Stimulated activated CD4-positive, alpha-beta T cell treated with anti-CD3 and anti-CD28 coated beads, Interleukin-1b, Interleukin-23, amount 100 ng/mL, for 48 hours (primary cell): ENCODE measurements at places on chromosomes 11 and 22.

- no peak for DNase-seq
These were observed 896.9 kb downstream of the KCNA4 start for GRCh38 chr11:29119707-29120618.

- no peak for DNase-seq
These were observed 187.1 kb downstream of the BLID start for GRCh38 chr11:121928597-121929580.

- DNase-seq = no peak
These were observed 32.7 kb downstream of the P4HA3 start for GRCh38 chr11:74278721-74279161.

DNA sequence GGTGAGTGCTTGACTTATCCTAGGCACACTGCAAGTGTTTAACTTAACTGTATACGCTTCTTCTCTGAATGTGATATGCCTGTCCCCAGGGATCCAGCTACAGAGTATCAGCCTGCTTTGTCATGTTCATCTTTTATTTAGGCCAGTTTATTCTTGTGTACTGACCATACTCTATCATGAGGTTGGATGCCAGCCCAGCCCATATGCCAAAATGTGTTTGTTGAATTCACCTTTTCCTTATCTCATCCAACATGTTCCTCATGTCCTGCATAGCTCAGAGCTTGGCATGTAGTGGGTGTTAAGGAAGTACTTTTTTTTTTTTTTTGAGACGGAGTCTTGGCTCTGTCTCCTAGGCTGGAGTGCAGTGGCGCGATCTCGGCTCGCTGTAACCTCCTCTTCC lies 116.2 kb downstream of the NCAM1 start:
- no peak for DNase-seq

DNA sequence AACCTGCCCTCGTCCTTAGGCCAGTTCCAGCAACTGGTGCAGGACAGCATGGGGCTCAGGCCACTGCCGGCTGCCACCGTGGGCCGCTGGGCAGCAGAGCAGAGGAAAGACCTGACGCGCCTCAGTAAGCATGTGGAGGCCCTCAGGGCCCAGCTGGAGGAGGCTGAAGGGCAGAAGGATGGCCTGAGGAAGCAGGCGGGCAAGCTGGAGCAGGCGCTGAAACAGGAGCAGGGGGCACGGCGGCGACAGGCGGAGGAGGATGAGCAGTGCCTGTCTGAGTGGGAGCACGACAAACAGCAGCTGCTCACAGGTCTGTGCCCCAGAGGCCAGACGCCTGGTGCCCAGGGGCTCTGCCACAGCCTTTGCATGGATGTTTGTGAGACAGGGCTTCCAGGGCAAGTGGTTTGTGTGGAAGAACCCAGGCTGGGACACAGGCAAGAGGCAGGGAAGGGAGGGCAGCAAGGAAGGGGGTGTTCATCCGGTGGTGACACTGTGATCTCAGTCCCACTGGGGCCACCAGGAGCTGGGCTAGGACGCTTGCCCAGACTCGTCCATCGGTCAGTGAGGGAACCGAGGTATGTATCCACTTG lies 13.9 kb downstream of the CCDC157 start:
- no peak for DNase-seq

DNA sequence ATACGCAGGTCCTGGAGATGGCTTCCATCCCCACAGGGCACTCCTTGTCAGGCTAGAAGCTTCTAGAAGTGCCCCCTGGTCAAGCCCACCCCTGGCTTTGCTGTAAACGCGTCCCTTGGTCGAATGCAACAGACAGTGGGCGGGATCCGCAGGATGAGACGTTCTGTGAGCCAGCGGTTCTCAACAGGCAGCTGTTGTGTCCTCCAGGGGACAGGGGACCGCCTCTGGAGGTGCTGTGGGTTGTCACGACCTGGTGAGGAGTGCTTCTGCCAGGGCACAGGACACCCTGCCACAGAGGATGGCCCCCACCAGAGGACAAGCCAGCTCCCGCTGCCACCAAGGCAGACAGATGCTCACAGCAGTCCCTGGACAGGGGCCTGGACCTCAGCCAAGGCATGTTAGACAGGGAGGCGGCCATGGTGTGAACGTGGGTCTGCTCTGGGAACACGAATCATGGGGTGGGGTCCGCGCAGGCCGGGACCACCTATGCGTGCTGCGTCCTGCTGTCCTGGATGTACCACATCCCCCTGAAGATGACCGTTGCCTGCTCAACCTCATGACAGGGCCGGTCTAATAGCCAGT lies 11.7 kb downstream of the CRELD2 start:
- DNase-seq = no peak

DNA sequence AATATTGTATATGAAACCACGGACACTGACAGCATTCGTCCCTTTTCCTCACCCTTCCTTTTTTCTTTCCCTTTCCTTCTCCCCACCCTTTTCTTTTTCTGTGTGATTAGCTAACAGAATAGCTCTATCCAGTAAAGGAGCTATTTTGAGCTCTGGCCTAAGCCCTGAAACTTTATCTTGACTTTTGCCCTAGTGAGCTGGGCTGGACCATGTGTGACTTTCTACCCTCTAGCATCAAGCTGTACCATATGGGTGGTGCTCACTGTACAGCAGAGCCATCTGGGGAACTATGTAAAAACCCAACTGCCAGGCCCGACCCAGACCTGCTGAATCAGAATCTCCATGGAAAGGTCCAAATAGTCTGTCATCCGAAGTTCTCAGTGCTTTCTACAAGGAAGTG lies 21.9 kb upstream of the PANX1 start:
- DNase-seq = no peak

- no peak for DNase-seq
These were observed 14.0 kb downstream of the OR8A1 start for GRCh38 chr11:124583781-124584180.

GRCh38 chr11:3669128-3669527 lies 2.1 kb downstream of the CHRNA10 start:
- no peak for DNase-seq

DNA sequence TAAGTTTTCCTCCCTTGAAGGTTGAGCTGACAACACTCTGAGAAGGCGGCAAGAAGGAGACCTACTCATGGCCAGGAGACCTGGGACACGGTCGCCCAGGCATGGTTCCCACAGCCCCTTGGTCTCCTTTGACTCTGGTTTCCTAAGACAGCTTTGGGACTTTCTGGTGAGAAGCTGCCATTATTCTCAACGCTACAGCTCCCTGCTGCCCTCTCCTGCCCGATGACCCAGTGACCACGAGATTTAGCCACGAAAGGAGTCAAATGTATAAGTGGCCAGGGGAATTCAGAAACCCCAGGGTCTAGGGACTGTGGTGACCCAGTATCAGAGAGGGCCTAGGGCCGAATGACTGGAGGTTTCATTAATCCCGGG lies 699 bp upstream of the SDF2L1 start:
- no peak for DNase-seq

- no peak for DNase-seq
These were observed 1.0 kb downstream of the NUP98 start for GRCh38 chr11:3796346-3796745.

DNA sequence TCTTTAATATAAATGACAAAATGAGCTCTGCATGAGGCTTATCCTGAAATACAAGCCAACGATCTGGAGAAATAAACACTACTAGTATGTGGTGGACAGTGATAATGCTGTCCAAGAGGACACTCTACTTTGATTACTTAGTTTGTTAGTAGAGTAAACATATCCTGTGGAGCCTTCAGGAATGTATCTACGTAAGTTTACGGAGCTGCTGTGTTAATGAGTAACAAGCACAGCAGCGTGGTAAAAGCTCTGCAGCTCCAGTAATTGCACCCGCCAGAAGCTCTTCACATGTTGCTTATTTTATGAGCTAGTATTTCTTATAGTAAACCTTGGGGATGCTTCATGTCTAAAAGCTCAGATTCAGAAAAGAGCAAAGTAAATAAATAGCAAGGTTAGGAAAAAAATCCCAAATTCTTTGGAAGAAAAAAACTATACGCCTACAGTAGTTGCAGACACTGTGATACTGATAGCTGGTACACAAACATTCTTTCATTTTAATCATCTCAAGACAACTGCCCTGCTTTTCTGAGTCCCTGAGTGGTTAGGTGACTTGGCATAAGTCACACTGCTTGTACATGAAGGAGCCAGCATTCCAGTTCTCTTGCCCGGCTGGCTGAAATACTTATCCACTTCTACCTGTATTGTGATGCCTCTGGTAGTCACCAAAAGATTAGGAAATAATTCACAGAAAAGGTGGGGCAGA lies 32.7 kb upstream of the CCDC34 start:
- DNase-seq = no peak

DNA sequence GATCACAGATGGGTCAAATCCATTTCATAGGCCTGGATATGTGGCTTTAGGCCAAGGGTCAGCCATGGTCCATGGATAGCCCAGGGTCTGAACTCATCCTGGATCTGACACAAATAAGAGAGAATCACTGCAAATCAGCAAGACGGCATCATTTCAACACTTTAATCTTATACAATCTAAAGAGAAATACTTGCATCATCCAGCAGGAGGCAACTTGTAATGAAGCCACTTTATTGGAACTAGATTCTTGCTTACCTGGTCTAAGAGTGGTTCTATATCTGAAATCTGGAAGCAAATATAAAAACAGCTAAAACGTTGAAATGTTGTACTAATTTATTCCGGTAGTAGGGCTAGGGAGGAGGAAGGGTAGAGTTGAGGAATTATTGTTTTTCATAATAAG lies 870.1 kb downstream of the JRKL start:
- no peak for DNase-seq

GRCh38 chr11:5235364-5236095 lies 1.2 kb upstream of the HBD start:
- no peak for DNase-seq

GRCh38 chr11:86715611-86716010 lies 43.2 kb upstream of the ME3 start:
- no peak for DNase-seq

GRCh38 chr11:121318848-121319834 lies 26.6 kb downstream of the SC5D start:
- DNase-seq = no peak

DNA sequence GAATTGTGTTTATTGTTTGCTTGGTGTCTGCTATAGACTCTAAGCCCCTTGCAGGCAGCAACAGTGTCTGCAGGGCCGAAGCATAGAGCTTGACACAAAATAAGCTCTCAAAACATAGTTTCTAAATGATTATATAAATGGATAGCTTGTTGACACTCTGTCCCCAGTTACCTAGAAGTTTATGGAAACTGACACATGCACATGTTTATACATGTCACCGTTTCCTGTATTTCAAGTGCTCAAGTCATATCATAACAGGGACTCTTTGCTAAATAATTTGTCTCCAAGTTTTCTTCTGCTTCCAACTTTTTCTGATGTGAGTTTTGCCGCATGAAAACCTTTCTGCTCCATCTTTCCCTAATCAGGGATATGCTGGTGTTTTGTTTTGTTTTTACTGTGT lies 3.7 kb upstream of the OR6X1 start:
- DNase-seq = no peak

DNA sequence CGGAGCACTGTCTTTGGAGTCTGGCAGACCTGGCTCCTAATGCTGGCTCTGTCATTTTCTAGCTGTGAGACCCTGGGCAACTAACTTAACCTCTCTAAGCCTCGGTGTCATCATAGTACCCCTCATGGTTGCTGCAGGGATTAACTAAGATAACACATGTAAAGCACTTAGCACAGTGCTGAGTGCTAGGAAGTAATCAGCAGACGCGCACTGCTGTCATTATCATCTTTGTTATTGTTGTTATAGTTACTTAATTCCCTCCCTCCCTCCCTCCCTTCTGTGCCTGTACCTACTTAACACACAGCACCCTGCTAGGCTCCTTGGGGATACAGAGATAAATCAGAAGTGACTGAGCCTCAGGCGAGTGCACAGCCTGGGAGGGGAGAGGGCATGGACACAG lies 104.7 kb upstream of the PITPNB start:
- DNase-seq = no peak

DNA sequence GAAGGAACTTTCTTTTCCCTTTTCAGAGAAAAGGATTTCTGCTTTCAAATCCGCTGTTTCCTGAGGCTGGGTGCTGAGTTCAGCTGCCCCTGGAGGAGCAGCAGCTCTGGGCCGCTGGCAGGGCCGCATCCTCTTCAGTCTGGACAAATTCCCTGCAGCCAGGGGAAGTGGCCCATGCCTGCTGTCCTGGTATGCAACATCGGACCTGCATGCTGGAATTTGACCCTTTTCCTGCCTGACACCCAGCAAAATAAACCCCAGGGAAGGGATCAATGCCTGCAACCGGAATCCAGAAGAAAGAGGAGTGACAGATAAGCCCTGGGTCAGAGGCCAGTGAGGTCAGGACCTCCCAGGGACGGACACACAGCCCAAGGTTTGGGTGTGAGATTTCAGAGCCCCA lies 54.1 kb upstream of the LINC01488 start:
- no peak for DNase-seq

- DNase-seq = no peak
These were observed 98.2 kb downstream of the NAV2 start for GRCh38 chr11:19810852-19811251.

DNA sequence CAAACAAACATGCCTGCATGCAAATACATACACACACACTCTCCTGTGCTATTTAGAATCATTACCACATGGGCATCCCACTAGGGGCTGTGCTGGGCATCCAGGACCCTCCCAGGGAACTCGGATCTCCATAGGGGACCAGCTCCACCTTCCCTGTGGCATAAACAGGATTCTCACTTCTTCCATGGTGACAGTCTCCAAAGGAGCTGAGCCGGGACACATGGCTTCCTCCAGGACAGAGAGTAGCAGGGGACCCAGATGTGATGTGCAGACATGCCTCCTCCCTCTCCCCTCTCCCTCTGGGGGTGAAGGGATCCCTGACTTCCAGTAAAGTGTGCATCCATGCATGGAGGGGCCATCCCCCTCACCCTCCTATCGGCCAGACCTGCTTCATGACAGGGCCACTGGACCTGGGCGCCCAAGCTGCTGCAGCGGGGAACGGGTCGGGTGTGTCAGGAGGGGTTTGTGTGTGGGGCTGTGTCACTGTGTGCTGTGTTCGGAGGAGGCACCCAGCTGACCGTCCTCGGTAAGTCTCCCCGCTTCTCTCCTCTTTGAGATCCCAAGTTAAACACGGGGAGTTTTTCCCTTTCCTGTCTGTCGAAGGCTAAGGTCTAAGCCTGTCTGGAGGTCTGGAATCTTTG lies 33.4 kb downstream of the IGLL5 start:
- DNase-seq = no peak

GRCh38 chr11:78292109-78292803 lies 103.5 kb downstream of the USP35 start:
- DNase-seq = no peak

- no peak for DNase-seq
These were observed 93.6 kb downstream of the FEZ1 start for GRCh38 chr11:125402435-125402834.

DNA sequence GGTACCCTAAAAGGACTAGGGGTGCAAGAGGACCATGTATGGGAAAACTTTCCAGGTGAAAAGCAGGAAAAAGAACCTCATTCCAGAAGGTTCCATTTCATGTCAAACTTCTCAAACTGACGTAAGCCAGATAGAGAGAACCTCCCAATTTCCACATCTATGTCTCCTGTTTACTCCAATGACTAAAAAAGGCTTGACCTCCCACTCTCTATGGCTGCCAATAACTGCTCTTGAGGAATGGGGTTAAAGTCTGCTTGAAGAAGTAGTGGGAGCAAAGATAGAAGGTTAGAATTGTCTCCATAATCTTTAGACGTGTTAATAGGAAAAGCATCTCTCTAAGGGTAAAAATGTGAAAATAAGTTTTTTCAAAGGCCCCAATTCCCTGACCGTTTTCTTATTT lies 38.0 kb downstream of the DCUN1D5 start:
- no peak for DNase-seq
